ENCODE measurements at places on chromosomes 4 and X.
A peak's percentile ranks its signal among the peaks of the same experiment; 100 is the strongest.

GRCh38 chr4:33551244-33551643 is 2693.1 kb downstream of the ARAP2 start:
- H3K36me3 ChIP-seq: no peaks in the 10 kb centered on the region
- H3K27ac ChIP-seq: no peak overlapping the region
- H3K27me3 ChIP-seq: no peaks in the 10 kb centered on the region
- H3K4me1 ChIP-seq: no peaks in the 10 kb centered on the region
- no peak overlapping the region for H3K4me3 ChIP-seq

DNA sequence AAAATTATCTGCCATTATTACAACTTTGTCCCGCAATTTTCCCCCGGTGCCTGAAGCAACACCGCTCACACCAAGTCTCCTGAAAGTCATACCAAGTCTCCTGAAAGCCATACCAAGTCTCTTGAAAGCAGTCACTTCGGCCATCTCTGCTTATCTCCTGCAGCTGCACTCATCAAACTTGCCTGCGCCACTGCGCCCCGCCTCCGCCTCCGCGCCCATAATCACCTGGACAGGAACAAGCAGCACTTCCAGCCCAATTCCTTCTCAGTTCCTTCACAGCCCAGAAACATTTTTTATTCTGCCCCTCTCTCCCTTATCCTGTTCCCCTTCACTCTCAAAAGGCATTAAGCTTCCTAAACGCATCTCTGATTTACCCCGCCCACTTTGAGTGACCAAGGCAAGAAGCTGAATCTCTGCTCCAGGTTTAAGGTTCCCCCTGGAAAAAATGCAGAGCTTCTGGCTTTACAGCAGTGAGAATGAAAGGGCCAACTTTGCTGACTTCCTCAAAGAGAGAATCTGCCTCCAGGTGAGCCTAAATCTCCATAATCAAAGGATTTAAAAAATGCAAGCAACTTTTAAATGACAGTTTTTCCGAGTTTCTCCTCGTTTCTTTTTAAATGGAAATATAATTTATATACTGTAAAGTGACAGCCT is 7.7 kb downstream of the GPR50 start:
- no peak overlapping the region for H3K4me3 ChIP-seq
- H3K27ac ChIP-seq: no peak overlapping the region
- no peak for DNase-seq
- peaks cover 53% of the 10 kb centered on the region for H3K27me3 ChIP-seq
- no peaks in the 10 kb centered on the region for H3K36me3 ChIP-seq

DNA sequence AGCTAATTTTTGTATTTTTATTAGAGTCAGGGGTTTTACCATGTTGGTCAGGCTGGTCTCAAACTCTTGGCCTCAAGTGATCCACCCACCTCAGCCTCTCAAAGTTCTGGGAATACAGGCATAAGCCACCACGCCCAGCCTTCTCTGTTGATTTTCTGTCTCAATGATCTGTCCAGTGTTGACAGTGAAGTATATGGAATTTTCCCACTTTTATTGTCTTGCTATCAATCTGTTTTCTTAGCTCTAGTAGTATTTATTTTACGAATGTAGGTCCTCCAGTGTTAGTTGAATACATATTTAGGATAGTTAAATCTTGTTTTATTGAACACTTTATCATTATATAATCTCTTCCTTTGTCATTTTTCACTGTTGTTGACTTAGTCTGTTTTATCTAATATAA is 1603.9 kb downstream of the ADGRL3 start:
- H3K27ac ChIP-seq: no peak overlapping the region
- no peak for DNase-seq
- H3K4me3 ChIP-seq: no peak overlapping the region

GRCh38 chr4:6324999-6325787 is 55.5 kb downstream of the WFS1 start:
- no peaks in the 10 kb centered on the region for H3K36me3 ChIP-seq
- peak; percentile 50 for DNase-seq
- no peaks in the 10 kb centered on the region for H3K4me1 ChIP-seq
- H3K27ac ChIP-seq: peak overlapping the region; percentile 67

GRCh38 chr4:151638295-151638858 is 122.4 kb downstream of the GATB start:
- H3K4me1 ChIP-seq: no peaks in the 10 kb centered on the region
- no peak overlapping the region for H3K27ac ChIP-seq
- DNase-seq: no peak
- no peak overlapping the region for H3K4me3 ChIP-seq
- no peaks in the 10 kb centered on the region for H3K27me3 ChIP-seq
- no peaks in the 10 kb centered on the region for H3K36me3 ChIP-seq

DNA sequence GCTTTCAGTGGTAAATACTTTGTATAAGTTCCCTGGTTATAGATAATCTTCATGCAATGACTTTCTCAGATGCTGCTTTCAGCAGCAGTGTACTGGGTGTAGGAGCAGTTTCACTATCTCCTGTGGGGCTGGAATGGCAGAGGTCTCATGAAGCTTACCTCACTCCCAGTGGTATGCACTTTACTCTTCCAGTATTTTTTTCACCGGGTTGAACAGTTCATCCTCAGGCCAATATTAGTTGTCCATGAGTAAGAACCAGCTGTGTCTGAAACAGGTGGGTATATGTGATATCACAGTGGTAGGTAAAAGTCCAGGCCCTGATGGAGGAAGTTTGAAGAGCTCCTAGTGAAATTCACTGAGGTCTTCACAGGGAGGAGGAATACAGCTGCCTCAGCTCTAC is 351.5 kb upstream of the EMCN start:
- H3K27ac ChIP-seq: no peak overlapping the region
- no peaks in the 10 kb centered on the region for H3K27me3 ChIP-seq
- H3K4me1 ChIP-seq: no peaks in the 10 kb centered on the region
- H3K36me3 ChIP-seq: no peaks in the 10 kb centered on the region

DNA sequence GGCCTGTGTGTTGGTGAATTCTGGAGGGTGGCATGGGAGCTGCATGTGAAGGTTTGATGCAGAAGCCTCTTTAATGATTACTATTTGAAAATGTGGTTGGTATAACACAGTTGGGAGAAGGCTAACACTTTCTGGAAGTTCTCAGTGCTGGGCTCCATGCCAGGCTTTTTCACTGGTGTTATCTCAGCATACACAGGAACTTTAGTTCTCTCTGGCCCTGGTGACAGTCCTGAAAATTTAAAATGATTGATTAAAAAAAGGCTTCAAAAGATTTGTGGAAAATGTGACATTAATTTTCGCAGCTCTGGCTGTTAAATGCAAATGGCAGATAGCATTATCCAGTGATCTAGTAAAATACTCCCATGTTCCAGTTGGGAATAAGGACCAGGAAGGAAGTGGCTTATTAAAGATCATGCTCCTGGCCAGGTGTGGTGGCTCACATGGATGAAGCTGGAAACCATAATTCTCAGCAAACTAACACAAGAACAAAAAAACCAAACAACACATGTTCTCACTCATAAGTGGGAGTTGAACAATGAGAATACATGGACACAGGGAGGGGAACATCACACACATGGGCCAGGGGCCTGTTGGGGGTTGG is 36.6 kb downstream of the DIPK2B start:
- no peaks in the 10 kb centered on the region for H3K4me1 ChIP-seq
- H3K4me3 ChIP-seq: no peak overlapping the region
- H3K27me3 ChIP-seq: peaks cover 11% of the 10 kb centered on the region
- H3K36me3 ChIP-seq: no peaks in the 10 kb centered on the region
- DNase-seq: no peak

Measured in breast epithelium (tissue), 4 donors.